ENCODE measurements at places on chromosomes 5 and 9.

DNA sequence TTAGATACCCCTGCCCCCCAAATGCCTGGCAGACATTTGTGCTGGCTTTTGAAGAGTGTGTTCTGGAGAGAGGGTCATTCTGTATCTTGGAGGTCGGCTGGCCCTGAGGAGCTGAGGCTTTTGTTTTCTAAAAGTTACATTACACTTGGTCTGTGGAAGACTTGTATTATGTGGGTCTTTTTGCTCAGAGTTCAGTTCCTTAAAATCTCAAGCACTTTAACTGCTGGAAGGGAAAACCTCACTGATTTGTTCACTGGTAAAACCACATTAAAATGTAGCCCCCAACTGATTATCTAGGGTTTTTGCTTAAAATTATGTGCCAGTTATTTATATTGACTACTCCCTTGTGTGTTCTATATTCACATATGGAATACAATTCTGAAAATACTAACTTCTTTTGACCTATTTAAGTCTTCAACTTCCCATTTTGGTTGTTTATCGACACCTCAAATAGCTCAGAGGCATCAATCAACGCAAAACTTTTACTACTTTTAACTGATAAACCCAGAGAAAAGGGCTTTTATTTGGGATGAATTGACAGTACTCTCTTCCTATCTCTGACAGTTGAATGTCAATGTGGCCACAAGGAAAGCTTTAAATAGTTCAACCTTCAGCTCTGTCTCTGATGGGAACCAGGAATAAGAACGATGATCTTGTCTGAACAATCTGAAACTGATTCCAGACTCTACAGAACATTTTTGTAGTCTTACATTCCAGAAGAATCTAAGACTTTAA, 54.0 kb upstream of the MAP3K1 start:
- no peak for DNase-seq

GRCh38 chr9:37034305-37034937, 353 bp upstream of the PAX5 start:
- DNase-seq: no peak

GRCh38 chr9:104256031-104256695, 162.1 kb downstream of the SMC2 start:
- no peak for DNase-seq

DNA sequence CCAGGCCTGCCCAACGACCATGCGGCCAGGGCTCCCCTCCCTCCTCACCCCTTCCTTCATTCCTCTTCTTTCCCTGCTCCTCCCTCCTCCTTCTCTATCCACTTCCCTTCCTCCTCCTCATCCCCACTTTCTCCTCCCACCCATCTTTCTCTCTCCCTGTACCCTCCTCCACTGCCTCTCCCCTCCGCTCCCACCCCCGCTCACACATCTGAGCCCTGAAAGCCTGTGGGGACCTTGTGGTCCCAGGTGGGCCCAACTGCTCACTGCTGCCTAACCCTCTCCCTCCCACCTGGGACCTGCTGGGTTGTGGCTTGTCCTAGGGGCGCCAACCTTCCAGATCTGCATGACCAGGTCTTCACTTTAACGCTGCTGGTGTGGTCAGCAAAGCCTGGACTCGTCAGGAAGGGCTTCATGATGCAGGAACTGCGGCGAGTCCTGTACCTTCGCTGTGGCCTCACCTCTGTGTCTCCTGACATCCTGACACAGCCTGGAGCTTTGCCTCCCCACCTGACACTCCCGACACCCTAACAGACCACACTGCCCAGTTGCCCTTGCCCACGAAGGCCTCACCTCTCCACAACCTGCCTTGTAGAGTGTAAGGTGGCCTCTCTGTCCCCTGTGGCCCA, 34.6 kb downstream of the C5orf15 start:
- DNase-seq: no peak

DNA sequence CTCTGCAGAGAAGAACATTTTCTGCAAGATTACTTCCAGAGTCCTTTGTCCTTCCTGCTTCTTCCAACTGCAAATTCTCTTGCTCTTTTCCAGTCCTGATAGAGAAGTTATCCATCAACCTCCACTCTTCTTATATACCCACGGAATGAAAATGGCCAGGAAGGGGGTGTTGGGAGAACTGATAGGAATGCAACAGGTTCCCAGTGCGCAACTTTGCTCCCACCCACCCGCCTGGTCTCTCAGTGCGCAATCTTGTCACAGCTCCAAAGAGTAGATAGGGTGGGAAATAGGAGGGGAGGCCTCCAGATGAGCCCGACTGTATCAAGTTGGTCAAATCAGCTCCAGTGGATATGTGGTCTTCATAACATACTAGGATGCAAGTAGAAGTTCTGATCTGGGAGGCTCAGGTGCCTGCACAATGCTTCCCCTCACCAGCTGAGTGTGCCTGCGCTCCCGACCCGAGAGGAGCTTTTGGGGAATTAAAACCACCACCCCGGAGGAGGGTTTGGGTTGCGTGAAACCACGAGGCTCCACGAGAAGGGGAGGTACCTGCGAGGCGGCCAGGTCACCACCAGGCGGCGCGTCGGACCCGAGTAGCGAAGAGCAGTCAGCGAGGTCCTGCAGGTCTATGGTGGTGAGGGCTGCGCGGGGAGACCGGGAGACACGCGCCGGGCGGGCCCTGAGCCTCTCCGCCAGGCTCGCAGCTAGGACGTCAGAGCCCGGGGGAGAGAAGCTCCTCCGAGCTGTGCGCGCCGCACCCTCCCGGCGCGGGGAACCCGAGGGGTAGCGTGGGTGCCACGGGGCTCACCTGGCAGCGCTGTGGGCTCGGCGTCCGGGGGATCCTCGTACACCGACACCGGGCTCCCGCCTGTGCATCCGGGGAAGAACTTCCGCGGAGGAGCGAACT, 835 bp downstream of the MCIDAS start:
- DNase-seq: no peak

GRCh38 chr9:78291240-78291925, 5.5 kb upstream of the PSAT1 start:
- no peak for DNase-seq

All from activated CD8-positive, alpha-beta memory T cell treated with anti-CD3 and anti-CD28 coated beads for 4 hours (primary cell).